PC-3 (cell line): ENCODE measurements at places on chromosomes 6 and 20.

GRCh38 chr20:61129311-61129710, 122.8 kb upstream of the CDH4 start:
- DNase-seq: no peak

- no peak for DNase-seq
Observed at GRCh38 chr20:64035066-64035932, 683 bp upstream of the C20orf204 start.

DNA sequence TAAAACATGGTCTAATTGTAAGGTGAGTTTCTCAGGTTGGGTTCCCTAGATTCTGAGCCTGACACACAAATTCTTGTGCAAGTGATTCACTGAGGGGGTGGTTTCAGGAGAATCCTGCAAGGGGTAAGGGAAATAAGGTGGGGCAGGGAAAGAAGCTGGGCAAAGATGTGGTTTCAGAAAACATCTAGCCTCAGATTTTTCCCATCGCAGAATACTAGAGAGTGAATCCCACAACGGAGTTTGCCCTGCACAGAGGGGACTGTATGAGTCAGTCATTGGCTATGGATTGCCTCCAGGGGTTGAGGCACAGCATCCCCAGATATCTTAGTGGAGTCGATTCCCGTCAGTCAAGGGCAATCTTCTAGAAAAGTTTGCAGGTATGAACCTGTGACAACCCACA, 65.2 kb downstream of the PRL start:
- DNase-seq: peak; percentile 74

- DNase-seq: peak; percentile 38
Observed at GRCh38 chr6:168157272-168158212, 78.5 kb upstream of the FRMD1 start.

- no peak for DNase-seq
Observed at GRCh38 chr20:58480551-58481336, 34.5 kb downstream of the APCDD1L start.

- no peak for DNase-seq
Observed at GRCh38 chr6:150250826-150251225, 108.0 kb downstream of the PPP1R14C start.

- no peak for DNase-seq
Observed at GRCh38 chr20:49045440-49046086, 549 bp upstream of the CSE1L start.

- no peak for DNase-seq
Observed at GRCh38 chr20:35597186-35597585, 18.4 kb upstream of the SPAG4 start.

- DNase-seq: no peak
Observed at GRCh38 chr6:64502801-64503200, 867.2 kb downstream of the PHF3 start.
